Nucleus accumbens (tissue), 56 donors: ENCODE measurements at places on chromosomes 7 and 10.

DNA sequence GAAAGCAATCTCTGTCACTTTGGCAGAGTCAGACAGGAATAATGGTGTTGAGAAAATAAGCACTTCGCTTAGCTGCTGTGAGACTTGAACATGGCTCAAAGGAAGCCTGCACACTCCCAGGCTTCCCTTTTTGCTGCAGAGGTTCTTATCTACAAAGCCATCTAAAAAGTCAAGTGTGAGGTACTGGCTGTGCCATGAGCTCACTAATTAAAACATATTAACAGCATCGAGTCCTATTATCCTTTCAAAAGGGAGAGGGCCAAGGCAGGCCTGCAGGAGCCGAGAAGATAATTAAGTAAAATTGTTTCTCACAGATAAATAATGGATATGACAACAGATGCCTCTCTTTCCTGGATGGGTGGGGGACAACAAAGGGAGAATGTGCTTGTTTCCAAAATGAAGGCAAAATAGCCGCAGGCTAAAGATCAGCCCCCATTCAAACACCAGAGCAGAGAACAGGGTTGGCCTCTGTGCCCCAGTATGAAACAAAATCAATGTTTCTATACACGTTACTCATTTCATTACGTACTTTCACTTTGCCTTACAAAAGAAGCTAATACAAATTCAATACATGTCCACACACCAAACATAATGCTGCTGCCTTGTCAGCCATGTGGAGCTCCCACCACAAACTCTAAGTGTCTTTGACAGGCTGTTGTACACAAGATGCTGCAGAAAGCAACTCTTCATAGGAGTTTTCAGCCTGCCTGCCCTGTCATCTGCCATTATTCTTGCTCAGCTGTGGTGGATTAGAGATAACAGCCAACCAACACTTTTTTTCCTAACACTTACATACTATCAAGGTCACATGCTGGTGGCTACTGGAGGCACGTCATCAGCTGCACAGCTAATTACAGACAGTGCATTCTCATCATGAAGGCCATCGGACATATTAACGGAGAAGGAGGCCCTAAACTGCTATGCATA lies 55.3 kb downstream of the ELAPOR2 start:
- peak; percentile 6 for DNase-seq

GRCh38 chr10:36670621-36671402 lies 454.6 kb upstream of the ANKRD30A start:
- no peak for DNase-seq

GRCh38 chr7:42709284-42709683 lies 202.6 kb downstream of the C7orf25 start:
- no peak for DNase-seq

- no peak for DNase-seq
Observed at GRCh38 chr10:99531026-99531695, 1.6 kb upstream of the NKX2-3 start.

DNA sequence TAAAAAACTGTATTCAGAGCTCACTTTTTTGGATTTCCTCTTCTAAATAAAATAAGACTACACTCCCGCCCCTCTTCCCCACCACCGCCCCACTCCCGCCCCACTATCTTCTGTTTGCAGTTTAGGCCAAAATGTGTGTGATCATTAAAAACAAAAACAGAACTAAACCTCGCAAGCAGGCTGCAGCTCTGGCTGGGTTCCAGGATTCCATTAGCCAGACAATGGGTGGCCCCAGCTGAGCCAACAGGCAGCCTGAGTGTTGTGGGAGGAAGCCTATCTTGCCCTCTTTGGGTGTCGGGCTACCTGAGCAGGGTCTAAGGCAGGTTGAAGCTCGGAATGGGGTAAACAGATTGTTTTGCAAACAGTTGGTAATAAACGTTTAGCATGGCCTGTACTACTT lies 41.7 kb downstream of the ARL4A start:
- no peak for DNase-seq

DNA sequence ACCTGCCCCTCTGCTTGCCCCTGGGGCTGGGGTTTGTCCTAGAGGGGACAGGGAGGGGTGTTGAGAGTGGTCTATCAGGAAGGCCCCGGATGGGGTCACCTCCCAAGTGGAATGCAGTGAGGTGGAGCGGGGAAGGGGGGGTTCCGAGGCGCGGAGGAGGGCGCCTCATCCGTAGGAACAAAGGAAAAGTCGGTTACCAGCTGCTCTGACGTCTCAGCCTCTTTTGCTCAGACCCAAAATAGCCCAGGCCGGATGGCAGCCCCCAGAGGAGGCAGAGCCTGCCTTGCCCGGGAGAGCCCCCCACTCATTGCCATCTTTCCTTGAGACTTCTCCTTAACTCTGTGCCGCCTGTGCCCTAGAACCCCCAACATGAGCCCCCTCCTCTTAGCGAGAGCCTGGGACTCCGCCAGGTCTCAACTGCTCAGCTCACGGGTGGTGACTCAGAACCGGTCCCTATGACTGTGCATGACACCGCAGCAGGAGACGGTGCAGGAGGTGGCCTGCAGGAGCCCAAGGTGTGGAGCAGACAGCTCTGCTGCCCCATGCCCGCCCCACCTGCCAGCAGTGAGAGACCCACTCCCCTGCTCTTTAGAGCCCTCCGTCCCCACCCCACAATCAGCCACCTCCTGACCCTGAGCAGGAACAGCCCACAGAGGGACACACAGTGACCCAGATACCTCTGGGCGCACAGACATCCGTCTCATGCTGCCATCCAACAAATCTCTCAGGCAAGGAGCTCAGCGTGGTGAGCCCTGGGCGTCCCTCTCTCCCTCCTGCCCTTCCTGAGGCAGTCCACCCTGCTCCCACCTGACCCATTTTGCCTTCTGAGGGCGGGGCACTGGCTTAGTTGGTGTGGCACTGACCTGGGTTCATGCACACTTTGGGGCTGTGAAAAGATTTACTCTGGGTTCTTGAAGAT lies 13.1 kb downstream of the STX1A start:
- DNase-seq, result no peak
